ENCODE measurements at places on chromosomes 5 and 9.

- no peak for DNase-seq
Measured at GRCh38 chr5:45643056-45643455, 53.1 kb downstream of the HCN1 start.

GRCh38 chr5:147483961-147484707 lies 25.7 kb downstream of the DPYSL3 start:
- DNase-seq, result no peak

DNA sequence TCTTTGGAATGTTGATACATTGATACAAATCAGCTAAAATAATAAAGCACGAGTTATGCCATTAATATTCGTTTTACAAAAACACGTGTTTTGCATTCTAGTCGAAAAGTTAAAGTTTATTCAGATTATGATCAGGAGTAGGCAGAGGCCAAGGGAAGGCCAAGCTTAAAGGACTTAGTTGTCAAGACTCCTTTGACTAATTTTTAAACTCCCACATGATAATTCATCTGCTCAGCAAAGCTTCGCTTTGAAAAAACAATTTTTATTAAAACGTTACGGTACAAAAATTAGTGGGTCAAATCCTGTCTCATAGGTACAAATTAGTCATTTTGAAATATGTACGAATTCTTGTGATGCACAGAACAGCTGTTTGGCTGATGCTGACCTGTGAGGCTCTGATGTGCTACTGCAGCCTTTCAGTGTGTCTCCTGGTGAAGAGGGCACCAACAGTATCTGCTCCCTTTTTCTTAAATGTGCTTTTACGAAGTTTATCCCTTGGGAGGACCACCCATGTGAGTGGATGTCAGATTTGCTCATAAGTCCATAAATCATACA lies 23.0 kb upstream of the NR3C1 start:
- no peak for DNase-seq

- no peak for DNase-seq
Measured at GRCh38 chr9:82720515-82720914, 342.4 kb downstream of the RASEF start.

DNA sequence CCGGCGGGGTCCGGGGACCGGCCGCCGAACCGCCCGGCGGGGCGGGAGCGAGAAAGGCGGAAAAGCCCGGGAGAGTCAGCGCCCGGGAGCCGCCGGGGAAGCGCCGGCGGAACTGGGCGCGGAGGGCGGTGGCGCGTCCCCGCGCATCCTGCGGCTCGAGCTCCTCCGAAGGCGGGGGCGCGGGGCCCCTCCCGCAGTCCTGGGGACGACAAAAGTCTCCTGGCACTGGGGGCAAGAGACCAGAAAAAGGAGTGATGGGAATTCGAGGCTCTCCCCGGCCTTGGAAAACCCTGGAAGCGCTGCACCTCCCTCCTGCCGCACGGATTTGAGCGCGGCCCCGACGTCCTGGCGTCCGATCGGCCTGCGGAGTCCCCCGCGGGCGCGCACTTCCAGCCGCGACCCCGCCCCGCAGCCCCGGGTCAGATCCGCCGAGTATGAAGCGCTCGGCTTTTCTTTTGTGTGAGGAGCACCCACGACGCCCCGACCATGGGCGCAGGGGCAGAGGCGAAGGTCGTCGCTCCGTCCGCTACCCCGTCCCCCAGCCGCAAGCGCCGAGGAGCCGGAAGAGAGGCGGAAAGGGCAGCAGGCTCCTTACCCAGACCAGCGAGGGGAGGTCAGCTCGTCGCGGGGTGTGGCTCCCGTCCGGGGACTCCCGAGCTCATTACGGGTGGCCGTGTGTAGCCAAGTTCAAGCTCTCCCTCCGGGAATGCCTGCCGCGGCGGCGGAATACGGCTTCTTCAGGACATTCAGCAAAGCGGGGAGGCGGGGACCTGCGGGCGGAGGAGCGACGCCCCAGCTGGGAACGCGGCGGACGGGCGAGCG lies at the start of gene EPB41L4A:
Gene EPB41L4A (minus strand): TSS at position 114 of the 822 bp plus-strand sequence. CDS start 238 bp downstream, outside the sequence.
- DNase-seq, result peak; percentile 37

DNA sequence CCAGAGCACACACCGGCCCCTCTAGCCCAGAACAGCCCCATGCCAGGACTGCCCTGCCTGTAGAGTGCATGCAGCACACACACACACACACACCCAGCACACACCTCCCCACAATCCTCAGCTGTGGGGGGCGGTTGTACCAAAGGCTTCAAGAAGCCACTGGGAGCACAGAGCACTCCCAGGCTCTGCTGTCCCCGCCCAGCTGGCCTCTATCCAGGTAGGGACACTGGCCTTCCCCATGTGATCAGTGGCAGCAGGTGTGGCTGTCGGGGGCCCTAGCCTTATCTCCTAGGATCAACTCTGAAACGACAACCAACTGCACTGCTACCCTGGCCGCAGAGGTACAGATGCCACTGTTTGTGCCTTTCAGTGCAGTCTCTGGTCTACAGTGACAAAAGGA lies 2.0 kb downstream of the ANAPC2 start:
- DNase-seq, result no peak

- DNase-seq, result peak; percentile 20
Measured at GRCh38 chr9:92947268-92948037, at the start of gene FGD3. Gene FGD3, plus strand, starts transcription at chr9:92947523. Its CDS starts 28,734 bp downstream, at chr9:92976257.

DNA sequence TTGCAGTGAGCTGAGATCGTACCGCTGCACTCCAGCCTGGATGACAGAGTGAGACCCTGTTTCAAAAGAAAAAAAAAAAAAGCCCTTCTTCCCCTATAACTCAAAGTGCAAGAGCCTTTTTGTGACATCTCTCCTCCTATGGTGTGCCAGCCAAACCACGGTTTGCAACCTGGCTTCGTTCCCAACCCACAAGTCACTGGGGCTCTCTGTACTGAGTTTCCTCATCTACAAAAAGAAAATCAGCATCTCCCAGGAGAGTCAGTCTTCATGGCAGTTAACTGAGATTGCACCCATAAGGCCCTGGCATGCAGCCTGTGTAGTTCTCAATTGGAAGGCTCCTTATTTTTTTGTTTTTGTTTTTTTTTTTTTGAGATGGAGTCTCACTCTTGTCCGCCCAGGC lies 14.8 kb downstream of the ODF2 start:
- DNase-seq, result no peak

GRCh38 chr5:31757806-31758205 lies 118.9 kb downstream of the PDZD2 start:
- no peak for DNase-seq

DNA sequence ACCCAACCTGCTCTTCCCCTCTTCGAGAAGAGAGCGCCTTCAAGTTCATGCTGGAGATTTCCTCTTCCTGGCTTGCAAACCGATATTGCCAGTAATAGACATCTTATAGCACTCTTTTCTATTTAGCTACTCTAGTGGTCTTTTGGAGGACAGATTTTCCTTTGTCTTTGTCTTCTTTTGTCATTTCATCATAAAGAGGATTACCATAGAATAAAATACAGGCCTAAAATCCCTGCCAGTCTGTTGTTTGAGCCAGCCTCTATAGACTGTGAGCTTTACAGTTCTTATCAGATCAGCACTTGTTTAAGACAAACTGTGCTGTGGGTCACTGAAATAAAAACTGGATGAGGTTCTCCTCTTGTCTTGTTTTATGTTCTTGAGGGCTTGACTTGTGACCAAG lies 802.8 kb downstream of the NR2F1-AS1 start:
- no peak for DNase-seq

GRCh38 chr9:114941376-114941775 lies 11.0 kb upstream of the TNFSF8 start:
- DNase-seq, result no peak

GRCh38 chr5:62354028-62354874 lies 48.2 kb downstream of the KIF2A start:
- DNase-seq, result peak; percentile 23

DNA sequence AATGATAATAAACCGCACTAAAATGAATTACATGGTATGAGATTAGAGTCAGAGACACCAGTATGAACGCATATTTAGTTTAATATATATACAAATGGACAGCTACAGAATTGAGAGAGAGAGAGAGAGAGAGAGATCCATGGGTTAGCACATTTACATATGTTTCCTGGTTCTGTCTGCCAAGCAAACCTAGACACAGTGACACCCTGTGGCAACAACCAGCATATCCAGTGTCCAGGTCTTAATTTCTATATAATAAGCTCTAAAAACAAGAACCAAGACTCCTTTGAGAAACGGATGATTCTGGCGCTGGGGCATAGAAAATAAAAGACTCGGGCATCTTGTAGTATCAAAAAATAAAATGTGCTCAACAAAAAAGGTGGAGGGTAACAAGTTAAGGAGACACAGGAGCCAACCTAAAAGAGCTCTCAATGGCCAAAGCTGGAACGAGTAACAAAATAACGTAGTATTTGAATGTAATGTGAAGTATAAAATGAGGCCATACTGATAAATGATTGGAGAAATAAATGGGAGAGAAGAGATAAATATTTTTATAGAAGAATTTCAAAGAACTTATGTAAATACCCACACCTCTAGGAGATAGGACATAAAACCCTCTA lies 84.5 kb downstream of the RFX3 start:
- peak; percentile 61 for DNase-seq

GRCh38 chr5:173496129-173496882 lies 120.1 kb downstream of the BOD1 start:
- DNase-seq, result no peak

GRCh38 chr9:136805207-136805740 lies 2.5 kb upstream of the RABL6 start:
- DNase-seq, result no peak

- DNase-seq, result no peak
Measured at GRCh38 chr5:35117967-35118366, 70.2 kb upstream of the AGXT2 start.

GRCh38 chr5:61559146-61559545 lies 227.1 kb downstream of the ZSWIM6 start:
- DNase-seq, result no peak

DNA sequence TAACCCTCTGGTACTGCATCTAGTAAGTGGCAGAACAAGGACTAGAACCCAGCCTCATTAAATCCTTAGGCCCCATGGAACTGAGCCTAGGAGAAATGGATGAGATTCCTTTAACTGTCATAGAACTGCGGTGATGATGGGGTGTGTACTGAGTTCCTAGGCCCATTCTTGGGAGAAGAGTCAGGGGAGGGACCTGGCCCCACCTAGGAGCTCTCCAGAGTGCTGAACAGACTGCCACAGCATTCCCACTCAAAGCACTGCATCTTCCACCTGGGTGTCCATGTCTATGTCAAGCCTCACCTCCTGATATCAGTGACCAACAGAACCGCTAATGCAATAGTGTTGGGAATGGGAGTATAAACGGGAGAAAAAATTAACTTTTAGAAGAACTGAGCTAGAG lies 36.6 kb downstream of the TTLL11 start:
- DNase-seq, result no peak

- no peak for DNase-seq
Measured at GRCh38 chr9:97411440-97411788, 482 bp upstream of the TDRD7 start.

DNA sequence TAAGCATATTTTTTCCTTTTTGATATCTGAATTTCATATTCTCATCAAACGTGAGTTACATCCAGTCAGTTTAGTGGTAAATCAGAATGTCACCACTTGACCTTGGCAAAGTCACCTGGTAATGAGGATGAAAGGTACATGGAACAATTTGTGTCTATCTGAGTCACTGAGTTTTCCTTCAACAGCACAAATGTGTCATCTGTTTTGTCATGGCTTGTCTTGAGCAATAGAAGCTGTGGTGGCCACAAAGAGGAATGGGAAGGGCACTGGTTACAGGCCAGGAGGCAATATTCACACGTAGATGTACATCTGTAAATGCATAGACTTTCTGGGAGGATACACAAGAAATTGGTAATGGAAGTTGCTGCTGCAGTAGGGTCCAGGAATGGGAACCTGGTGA lies 8.4 kb upstream of the ZNF474 start:
- no peak for DNase-seq

DNA sequence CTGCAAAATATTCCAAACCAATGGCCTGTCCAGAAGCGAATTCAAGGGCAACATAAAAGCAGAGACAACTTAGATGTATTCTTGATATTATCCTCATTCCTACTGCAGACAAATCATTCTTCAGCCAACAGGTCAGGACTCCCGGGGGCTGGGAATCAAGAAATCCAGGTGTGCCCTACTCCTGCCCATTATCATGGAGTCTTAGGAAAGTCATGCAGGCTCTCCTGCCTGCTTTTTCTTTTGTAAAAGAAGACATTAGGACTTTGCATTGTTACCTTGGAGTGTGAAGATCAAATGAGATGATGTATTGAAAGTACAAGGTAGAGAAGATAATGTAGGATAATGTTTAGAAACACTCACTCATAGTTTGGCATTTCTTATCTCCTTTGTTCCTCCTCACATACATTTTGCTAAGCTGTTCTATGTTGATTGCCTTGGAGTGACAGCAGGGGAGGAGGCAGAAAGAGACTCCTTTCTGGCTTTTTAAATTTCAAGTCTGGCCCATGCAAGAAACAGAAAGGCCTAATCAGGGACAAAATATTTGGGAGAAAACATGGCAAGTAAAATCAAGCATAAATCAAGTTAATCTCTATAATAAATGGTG lies 113.8 kb downstream of the SV2C start:
- no peak for DNase-seq

GRCh38 chr5:142872217-142872616 lies 102.0 kb downstream of the ARHGAP26 start:
- DNase-seq, result no peak

- no peak for DNase-seq
Measured at GRCh38 chr9:101333926-101334702, 50.7 kb downstream of the BAAT start.

- no peak for DNase-seq
Measured at GRCh38 chr9:651371-651770, 190.1 kb upstream of the DMRT1 start.

- DNase-seq, result no peak
Measured at GRCh38 chr5:154199263-154199662, 8.7 kb downstream of the GALNT10 start.

DNA sequence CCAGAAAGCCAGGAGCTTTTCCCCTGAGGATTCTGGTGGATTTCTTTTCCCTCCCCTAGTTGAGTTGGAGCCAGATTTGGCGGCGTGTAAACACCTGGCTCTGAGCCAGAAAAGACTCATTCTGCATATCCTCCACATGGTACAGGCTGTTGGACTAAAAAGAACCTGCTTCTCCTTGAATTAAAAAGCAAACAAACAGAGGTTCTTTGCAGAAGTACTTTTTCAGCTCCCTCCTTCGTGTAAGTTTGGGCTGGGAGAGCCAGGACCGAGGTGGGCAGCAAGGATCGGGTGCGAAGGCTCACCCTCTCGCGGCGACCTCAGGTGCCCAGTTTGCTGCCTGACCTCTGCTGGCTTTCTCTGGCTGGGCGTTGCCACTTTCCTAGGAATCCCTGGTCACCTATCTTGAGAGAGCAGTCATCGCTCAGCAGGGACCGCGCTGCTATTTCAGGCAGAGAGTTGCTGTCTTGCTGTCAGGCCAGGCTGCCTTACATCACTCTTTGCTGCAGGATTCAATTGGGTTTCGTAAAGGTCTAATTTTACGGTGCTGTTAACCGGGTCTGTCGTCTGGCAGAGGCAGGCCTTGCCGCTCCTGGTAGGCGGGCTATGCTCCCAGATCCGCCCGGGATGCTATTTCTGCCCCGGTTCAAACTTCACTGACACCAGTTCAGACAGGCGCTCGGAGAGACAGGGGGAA lies 3.2 kb downstream of the PAPPA start:
- no peak for DNase-seq

- DNase-seq, result no peak
Measured at GRCh38 chr9:72199238-72199637, 50.0 kb downstream of the GDA start.

GRCh38 chr5:172113036-172113435 lies 75.0 kb downstream of the STK10 start:
- no peak for DNase-seq

All from germinal center (tissue), 1 donor.